Urinary bladder (tissue), 4 donors: ENCODE measurements at places on chromosomes 12 and 14. TPM values are rescaled to one million over a fixed set of nuclear protein-coding genes. Genes with fewer than 3 reads are reported as not detected.

DNA sequence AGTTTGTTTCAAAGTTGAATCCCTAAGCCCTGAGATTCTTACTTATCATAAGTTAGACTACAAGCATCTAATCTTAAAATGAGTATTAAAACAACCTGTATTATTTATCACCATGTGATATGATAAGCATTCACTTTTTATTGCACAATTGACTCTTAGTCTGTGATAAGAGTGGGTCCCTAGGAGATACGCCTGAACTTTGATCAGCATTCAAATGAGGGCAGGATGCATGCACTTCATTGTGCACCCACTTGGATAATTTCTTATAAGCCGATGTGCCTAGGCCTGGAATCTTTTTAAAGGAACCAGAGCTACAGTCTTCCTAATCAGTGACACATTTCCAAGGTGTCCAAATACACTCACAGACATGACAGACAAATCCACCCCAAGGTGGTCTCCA is 31.4 kb upstream of the SPTLC2 start:
- DNase-seq: no peak

DNA sequence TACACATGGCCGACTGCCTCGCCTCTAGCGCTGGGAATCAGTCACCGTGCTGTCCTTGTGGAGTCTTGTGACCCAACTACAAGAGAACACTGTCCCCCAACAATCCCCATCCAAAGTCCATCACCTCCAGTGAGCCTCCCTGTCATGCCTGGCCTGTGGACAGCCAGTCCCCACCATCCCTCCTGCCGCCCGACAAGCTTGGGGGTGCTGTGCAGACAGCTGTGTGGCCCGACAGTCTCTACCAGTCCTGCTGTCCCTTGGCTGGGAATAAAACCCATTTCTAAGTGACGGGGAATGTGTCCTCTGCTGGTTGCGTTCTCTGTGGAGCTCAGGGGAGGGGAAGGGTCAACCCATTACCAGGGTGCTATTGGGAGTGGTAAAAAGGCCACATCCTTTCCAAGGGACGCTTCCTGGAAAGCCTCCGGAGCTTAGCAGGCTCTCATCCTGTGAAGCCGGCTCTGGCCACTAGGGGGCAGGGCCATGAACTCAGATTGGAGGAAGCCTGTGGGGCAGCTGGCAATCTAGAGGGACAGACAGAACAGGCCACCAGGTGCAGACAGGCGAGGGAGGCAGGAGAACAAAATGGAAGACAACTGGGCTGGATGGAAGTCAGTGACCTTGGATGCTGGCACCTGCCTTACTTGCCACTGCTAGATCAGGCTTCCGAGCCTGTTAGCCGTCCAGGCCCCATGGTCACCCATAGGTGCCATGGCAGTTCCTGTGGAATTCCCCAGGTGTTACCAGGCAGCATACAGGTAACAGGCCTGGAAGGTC is 12.0 kb upstream of the BLTP3B start:
- no peak for DNase-seq

GRCh38 chr14:104676694-104677511 is 12.5 kb upstream of the INF2 start:
- no peak for DNase-seq

- DNase-seq: no peak
Measured at GRCh38 chr14:81179631-81180030, 41.1 kb downstream of the GTF2A1 start.

DNA sequence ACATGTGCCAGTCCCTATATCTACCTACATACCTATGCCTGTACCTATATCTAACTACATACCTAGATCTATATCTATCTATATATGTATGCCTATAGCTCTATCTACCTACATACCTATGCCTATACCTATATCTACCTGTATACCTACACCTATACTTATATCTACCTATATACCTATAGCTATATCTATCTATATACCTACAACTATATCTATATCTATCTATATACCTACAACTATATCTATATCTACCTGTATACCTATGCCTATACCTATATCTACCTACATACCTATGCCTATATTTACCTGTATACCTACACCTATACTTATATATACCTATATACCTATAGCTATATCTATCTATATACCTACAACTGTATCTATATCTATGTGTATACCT is 56.6 kb downstream of the TBX3 start:
- no peak for DNase-seq

GRCh38 chr12:121110211-121110940 is 22.3 kb upstream of the P2RX7 start:
- no peak for DNase-seq

- DNase-seq: no peak
Measured at GRCh38 chr12:54371328-54372112, 7.2 kb upstream of the GPR84 start.

Gene SLCO1B1
- total RNA-seq: not detected

DNA sequence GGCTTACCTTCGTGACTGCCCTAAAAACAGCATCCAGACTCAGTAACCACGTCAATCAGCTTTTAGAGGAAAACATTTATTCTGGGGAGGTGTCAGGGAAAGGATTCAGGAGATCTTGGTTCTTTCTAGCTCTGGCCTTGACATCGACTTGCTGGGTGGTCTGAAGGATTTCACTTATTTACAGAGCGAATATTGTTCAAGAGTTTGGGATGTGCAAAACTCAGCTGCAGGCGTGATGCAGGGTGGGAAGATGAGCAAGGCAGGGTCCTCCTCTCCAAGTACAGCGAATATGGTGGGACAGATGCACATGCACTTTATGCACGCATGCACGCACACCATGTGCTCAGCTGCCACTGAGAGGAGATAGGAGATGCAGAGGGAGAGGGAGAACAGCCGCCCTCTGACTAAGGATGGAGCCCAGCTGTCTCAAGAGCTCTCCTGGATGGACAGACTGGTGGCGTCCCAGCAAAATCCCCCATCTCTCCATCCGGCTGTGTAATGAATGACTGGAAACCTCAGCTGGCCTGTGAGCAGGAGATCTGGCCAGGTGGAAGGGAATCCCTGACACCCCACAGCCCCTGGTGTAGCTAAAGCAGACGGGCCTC is 24.4 kb upstream of the BDKRB1 start:
- no peak for DNase-seq

DNA sequence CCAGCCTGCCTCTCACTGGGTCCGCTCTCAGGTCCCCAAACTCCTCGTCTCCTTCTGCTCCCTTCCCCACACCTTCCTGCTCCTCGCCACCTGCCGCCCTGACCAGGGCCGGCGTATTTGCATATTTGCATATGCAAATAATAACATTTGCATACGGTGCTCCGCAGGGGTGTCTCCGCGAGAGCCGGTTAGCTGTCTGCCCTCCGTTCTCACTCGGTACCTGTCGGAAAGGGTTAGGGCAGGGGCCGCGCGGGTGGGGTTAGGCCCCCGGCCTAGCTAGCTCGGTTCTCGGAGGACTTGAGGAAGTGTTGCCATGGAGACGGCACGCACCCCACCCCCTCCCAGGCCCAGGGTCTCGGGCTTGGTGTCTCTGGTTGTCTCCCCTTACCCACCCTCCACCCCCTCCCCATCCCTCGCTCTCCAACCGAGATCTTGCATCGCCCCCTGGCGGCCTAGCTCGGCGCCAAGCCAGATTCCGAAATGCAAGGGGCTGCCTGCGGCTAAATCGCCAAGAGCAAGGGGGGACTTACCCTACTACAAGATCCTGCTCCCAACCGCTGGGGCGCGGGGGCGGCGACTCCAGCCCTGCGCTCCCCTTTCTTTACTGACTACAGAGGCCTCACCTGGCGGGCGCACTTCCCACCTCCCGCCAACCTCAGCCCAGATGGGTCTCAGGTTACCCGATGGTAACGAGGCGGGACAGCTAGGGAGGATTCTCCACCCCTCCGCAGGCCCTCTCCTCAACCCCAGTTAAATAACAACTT is 8.1 kb downstream of the STAC3 start:
- no peak for DNase-seq

- no peak for DNase-seq
Measured at GRCh38 chr14:61491224-61491623, 169.8 kb downstream of the PRKCH start.

DNA sequence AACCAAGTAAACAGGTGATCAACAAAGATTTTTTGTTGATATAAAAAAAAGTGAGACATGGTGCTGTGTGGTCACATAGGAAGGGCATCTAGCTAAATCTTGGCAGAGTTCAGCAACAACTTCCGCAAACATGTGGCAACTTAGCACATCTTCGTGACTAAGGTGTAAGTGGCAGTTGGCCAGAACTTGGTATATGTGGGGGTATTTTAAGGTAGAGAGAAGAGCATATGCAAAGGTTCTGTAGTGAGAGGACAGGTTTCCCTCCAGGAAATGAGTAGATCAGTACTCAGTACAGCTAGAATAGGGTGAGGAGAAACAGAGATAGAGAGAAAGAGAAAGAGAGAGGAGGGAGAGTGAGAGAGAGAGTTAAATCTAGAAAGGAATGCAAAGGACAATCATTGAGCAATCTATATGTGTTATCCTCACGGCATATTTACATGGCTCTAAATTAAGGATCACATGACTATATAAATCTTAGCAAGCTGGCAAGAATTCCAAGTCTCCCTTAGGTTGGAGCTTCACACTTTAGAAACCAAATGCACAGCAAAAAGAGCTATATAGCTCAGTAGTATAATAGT is 227.7 kb upstream of the HMGA2 start:
- no peak for DNase-seq

Gene KRT82
- not detected for total RNA-seq

DNA sequence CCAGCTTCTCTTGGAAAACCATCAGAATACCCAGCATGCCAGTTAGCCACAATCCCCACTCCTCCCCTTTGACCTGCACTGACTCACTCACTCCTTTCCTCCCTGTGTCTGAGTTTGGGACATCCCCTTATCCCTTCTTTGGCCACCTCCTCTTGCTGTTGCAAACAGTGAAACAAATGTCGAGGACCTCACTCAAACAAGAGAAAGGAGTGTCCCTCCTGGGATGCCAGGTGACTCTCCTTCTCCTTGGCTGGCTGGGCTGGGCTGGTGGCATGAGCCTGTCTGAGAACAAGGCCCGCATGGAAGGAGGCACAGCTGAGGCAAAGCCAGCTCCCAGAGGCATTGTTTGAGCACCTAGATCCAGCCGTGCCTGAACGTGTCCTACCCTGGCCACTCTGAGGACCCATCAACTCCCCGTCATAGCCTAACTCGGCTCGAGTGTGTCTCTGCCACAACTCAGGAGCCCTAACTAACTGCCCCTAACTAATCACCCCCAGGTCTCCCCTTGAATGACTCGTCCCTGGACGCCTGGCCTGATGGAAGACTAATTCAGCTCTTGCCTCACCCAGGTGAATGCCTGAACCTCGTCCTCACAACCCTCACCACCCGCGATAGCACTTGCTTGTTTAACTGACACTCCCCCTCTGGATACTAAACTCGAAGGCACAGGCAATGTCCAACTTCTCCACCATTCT is 43.0 kb downstream of the NCOR2 start:
- no peak for DNase-seq

Gene TUBA1A
- total RNA-seq: 645 TPM

Gene HOXC4
- 1.6 TPM for total RNA-seq

- peak; percentile 74 for DNase-seq
Measured at GRCh38 chr14:51014086-51014485, 69.8 kb upstream of the PYGL start.

Gene KRT8
- 96.2 TPM for total RNA-seq

Gene ANKRD33
- not detected for total RNA-seq

- no peak for DNase-seq
Measured at GRCh38 chr14:90405755-90406154, 8.9 kb downstream of the CALM1 start.

Gene NOS1
- total RNA-seq: 1.7 TPM

GRCh38 chr12:77850129-77850528 is 19.4 kb downstream of the NAV3 start:
- no peak for DNase-seq

GRCh38 chr12:87828382-87828973 is 200.7 kb downstream of the C12orf50 start:
- no peak for DNase-seq

Gene GAS2L3
- total RNA-seq: 60.9 TPM

Gene ETNK1
- 84.3 TPM for total RNA-seq

DNA sequence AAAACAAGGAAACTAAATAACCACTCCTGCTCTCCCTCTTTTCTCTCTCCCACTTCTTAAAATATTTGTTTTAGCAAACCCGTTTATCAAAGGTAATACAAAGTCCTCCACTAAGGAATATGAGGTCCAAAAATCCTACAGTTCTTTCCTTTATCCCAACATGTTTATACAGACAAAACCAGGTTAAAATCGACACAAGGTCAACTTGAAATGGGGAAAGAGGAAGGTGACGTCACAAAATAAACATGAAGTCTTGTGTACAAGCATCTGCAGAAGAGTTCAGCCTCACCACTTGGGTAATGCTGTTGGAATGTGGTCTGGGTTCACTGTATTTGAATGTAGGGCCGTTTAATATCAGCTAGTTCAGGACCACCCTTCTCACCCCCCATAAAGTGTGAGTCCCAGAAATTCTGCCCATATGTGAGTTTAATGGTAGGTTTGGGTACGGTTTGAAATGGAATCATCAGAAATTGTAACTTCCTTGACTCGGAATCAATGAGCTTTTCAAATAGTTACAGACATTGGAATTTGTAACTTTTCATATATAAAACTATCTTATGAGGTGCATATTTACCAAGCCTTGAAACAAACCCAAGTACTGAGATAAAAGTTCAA is 120.0 kb upstream of the SLC38A2 start:
- DNase-seq: peak; percentile 26

DNA sequence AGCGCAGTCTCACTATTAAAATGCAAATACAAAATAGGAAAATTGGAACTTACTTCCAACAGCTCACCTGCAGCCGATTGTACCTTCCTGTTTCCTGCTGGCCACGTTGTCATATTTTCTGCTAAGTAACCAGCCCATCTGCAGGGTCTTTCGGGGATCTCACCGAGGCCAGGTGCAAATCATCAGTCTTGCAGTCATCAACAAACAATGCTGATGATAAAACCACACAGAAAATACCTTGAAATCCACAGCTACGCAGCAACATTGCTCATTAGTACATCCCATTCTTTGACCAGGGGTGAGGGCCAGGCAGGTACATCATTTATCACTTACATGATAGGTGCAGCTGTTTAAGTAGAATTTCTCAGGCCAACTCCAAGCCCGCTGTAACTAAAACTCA is 406.9 kb downstream of the TMEM121 start:
- no peak for DNase-seq

GRCh38 chr12:24378548-24379407 is 429.3 kb upstream of the SOX5 start:
- DNase-seq: peak; percentile 23

Gene RNU4-1
- total RNA-seq: under 0.01 TPM
